Adipocyte (in vitro differentiated cells): ENCODE measurements at places on chromosomes 1 and 21.

DNA sequence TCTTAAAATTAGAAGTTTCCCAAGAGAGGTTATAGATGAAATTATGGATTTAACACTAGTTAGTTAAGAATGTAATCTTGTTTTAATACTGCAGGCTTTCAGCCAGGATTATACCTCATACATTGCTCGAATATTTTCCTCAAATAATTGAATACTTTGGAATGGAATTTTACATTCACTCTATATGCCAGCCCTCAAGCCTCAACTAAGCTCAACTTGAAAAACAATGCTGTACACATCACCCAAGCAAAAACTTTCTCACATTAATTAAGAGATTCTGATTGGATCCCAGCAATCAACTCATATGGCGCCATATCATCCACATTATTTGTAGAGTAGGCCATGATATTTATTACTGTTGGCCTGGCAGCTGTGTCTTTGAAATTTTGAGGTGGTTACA lies 710.7 kb upstream of the ADAMTS5 start:
- DNase-seq: no peak

DNA sequence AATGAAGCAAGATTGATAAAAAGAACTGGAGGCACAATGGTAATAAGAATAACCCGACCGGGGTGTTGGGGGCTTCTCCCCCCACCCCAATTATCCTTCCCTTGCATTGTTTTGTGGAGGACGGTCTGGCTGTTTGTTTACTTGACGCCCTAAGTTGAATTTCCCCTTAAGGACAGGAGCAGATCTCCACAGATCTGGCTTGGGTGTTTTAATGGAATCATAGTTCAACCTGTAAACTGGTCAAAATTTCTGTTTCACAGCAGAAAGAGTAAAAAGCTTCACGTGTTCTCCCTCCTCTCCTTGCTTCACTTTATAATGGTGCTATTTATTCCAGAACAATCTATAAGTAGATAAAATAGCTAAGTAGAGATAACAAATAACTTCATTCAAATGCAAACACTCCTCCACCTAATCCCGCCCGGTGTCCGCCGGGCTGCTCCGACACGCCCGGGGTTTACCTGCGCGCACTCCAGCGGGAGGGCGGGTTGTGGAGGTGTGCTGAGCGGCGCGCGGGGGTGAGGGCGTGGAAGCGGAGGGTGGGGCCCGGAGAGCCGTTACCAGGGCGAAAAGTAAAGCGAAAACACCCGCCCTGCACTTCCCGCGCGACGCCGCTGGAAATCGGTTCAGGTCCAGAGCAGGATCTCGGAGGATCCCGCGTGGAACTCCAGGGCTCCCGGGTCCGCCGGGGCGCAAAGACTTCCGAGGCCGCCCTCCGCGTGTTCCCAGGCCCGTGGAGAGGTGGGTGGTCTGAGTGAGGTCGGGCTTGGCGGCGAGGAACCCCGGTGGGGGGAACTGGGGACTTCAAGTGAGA lies 2.0 kb upstream of the ATF3 start:
- peak; percentile 53 for DNase-seq

DNA sequence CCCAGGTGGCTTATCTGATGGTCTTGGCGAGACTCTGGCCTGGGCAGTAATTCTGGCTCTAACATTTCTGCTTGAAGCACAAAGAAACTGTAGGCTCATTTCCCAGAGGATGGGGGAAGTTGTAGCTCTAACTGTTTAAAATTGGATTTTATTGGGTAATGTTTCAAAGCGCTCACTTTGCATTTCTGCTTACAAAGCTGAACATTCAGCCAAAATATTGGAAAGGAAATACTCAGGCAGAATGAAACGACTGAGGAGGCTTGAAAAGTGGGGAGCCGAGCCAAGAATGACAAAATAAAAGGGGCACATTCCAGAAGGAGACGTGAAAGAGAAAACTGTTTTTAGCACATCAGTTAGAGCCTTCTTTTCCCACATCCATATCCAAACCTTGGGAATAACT lies 202.6 kb downstream of the GRIK1 start:
- DNase-seq: no peak

DNA sequence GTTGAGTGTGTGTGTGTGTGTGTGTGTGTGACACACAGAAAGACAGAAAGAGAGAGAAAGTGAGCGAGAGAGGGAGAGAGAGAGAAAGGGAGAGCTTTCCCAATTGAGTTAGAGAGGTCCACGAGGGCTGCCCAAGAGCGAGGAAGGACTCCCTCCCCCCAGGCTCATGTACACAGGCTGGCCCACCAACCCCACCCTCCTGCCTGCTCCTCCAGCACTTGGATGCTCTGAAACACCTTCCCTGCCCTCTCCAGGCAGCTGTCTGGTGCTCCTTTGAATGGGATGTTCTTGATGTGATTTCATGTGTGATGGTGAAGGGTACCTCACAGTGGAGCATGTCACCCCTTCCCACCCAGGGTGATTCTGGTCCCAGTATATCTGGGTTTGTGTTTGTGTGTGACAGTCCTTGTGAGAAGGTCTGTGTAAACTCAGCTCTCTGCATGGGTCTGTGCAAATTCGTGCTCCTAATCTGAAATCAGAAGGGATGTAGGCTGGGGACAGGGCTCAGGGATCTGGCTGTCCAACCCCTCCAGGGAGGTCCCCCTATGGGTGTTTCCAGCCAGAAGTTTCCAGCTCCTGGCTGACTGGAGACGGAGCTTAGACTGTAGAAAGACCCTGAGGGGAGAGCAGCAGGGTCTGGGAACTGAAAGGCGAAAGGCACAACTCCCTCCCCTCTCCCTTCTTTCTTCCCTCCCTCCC lies 6.8 kb upstream of the PEAR1 start:
- DNase-seq: no peak

- no peak for DNase-seq
Observed at GRCh38 chr1:108154314-108154713, 45.8 kb downstream of the SLC25A24 start.

DNA sequence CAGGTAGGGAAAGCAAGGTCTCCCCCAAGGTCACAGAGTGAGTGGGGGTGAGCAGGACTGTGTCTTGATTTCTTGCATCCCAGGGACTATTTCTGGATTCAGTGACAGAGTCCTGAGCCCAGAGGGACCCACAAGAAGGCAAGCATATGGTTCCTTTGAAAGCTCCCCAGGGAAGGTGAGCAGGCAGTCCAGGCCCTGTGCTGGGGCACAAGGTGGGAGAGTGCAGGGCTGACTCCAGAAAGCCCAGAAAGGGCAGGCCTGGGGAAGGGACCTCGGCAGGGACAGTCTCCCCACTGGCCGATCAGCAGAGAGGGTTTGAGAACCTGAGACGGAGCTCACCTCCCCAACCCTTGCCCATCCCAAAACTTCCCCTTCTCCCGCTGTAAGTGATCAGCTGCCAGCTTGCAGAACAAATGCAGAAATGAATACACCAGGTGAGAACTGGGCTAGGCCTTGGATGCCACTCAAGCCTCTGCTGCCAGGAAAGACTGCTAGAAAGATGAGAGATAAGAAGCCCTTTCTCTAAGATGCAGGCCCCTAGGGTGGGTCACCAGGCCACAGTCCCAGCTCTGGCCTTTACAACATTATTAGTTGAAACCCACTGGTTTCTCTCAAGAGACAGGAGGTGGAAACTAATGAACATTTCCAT lies 121.0 kb downstream of the GLIS1 start:
- DNase-seq: no peak

GRCh38 chr1:208326033-208326432 lies 81.8 kb upstream of the PLXNA2 start:
- DNase-seq: no peak

- no peak for DNase-seq
Observed at GRCh38 chr1:19750101-19750881, 49.4 kb downstream of the TMCO4 start.

GRCh38 chr1:181131255-181131941 lies 42.9 kb downstream of the IER5 start:
- no peak for DNase-seq

DNA sequence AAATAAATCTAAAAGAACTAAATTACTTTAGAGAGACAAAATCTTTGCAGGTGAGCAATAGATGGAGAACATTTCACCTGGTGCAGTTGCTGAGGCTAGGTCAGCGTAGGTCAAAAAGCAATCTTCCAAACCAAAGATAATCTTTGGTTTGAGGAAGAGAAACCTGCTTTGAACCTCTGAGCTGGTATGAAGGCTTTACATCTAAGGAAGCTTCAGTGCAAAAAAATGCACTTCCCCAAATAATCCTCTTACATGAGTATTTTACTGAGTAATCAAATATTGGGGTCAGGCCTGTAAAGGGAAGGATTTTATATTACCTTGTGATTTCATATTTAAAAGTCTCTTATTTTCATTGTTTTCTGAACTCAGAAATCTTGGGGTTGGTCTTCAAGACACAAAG lies 223.6 kb downstream of the SRGAP2C start:
- DNase-seq: no peak

GRCh38 chr1:22045604-22046228 lies 6.8 kb upstream of the CDC42 start:
- DNase-seq: no peak

- DNase-seq: no peak
Observed at GRCh38 chr1:201731592-201731991, 97.4 kb upstream of the IPO9 start.

- DNase-seq: no peak
Observed at GRCh38 chr1:79151006-79151796, 144.7 kb upstream of the ADGRL4 start.

GRCh38 chr1:223886516-223886921 lies 40.8 kb upstream of the TP53BP2 start:
- DNase-seq: no peak

DNA sequence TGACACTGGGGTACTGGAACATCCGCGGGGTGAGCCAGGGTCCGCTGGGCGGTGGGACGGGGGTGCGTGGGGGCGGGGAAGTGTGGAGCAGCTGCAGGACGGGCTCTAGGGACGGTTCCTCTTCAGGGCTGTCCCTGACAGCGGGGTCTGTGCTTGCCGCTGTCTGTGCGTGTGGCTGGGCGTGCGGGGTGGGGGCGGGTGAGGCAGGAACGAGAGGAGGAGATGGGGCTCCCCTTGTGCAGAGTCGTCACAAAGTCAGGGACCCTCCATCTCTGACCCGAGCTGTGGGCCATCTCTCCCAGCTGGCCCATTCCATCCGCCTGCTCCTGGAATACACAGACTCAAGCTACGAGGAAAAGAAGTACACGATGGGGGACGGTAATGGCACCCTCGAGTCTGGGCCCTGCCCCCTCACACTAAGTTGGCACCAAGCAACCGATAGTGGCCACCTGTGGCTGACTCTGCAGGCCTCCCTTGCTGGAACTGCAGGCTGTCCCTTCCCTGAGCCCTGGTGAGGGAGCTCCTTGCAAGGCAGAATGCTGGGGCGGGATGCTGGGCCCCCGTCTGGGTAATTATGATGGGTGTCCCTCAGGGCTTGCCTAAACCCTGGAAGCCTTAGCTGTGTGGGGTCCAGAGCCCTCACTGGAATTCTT lies 392 bp downstream of the GSTM2 start:
- DNase-seq: no peak

DNA sequence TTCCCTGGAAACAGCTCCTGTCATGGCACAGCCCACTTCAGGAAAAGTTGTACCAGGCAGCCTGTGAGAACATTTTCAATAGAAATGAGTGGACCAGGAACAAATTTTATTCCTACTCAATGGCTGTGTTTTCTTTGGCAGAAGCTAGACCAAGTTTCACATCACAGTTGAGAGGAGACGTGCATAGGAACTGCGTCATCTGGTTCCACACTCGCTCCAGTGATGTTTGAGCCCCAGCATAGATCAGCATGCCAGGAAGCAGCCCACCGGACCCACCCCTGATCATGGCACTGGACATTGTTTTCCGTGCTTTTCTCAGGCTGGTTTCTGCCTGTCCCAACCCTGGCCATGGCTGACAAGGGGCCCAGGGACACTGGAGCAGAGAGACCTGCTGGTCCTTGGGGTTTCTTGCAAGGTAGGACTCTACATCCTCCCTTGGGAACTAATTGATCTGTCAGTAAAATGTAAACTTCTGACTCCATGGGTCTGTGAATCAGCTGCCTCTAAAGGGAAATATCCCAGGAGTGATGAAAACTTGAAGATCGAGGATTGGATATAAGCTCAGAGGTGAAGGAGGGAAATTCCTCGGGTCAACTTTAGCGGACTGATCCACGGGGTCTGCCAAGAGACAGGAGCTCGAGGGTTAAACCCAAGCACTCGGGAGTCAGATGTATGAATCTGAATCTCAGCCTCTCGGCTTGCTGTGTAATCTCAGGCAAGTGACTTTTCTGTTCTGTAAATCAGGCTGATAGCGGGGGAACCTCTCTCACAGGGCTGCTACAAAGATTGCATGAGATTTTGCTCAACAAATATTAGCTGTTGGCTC lies 35.7 kb downstream of the NEK2 start:
- DNase-seq: peak; percentile 94

- no peak for DNase-seq
Observed at GRCh38 chr21:45262616-45263015, 25.1 kb downstream of the POFUT2 start.

DNA sequence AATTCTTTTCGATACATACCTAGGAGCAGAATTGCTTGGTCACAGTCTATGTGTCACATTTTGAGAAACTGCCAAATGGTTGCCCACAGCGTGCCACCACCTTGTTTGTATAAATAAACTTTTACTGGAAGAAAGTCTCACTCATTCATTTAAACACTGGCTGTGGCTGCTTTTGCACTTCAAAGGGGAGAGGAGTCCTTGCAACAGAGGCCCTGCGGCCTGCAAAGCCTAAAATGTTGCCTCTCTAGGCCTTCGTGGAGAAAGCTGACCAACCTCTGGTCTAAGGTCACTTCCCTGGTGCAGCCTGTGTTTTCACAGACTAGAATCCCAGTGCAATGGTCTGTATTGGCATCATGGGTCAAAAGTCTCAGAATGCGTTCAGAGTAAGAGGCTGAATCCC lies 8.3 kb downstream of the RIPK4 start:
- no peak for DNase-seq

- DNase-seq: peak; percentile 8
Observed at GRCh38 chr1:74246315-74246714, 11.1 kb downstream of the TNNI3K start.

GRCh38 chr1:55522982-55523381 lies 307.8 kb upstream of the USP24 start:
- DNase-seq: no peak

DNA sequence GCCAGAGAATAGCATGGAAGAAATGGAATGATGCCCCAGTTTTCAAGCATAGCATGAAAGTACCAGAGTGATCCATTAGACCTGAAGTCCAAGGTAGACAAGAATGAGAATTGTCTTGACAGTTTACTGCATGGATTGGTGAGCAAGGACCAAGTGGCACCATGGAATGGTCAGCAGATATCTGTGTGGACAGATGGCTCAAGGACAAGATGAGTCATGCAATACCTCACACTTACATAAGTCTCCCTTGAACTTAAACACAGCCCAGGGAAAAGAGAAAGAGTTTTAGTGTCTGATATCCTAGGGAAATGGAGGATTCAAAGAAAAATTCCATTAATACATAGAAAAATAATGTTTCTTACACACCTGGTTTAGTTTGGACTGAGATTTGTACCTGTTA lies 195.2 kb downstream of the MRPL39 start:
- DNase-seq: no peak

GRCh38 chr1:234619794-234620247 lies 9.8 kb upstream of the IRF2BP2 start:
- peak; percentile 18 for DNase-seq

- no peak for DNase-seq
Observed at GRCh38 chr1:248914796-248915381, 8.9 kb downstream of the PGBD2 start.

- peak; percentile 12 for DNase-seq
Observed at GRCh38 chr1:228344631-228345072, 62.0 kb downstream of the TRIM11 start.

GRCh38 chr1:183414365-183414764 lies 3.8 kb downstream of the NMNAT2 start:
- DNase-seq: no peak
